ENCODE measurements at places on chromosomes 7 and 10. TPM values are rescaled to one million over a fixed set of nuclear protein-coding genes. Genes with fewer than 3 reads are reported as not detected.

Gene HDAC9
- 175 TPM for total RNA-seq

Gene TMEM213
- not detected for total RNA-seq

Gene WIPF3
- 5.6 TPM for total RNA-seq

Gene ODAD2
- total RNA-seq: 1.9 TPM

Gene RBM20
- total RNA-seq: 2.2 TPM

Gene VWDE
- 1.4 TPM for total RNA-seq

Gene TMEM178B
- total RNA-seq: 50.7 TPM

Gene FBXW4
- 68.3 TPM for total RNA-seq

Gene PITX3
- total RNA-seq: not detected

Gene SUN3
- total RNA-seq: not detected

Gene LRRC17
- 27.0 TPM for total RNA-seq

Measured in occipital lobe (tissue), 3 donors.